Epithelial cell of proximal tubule (primary cell): ENCODE measurements at places on chromosomes 1 and 21. TPM values are rescaled to one million over a fixed set of nuclear protein-coding genes. Genes with fewer than 3 reads are reported as not detected.
A peak's percentile ranks its signal among the peaks of the same experiment; 100 is the strongest.

DNA sequence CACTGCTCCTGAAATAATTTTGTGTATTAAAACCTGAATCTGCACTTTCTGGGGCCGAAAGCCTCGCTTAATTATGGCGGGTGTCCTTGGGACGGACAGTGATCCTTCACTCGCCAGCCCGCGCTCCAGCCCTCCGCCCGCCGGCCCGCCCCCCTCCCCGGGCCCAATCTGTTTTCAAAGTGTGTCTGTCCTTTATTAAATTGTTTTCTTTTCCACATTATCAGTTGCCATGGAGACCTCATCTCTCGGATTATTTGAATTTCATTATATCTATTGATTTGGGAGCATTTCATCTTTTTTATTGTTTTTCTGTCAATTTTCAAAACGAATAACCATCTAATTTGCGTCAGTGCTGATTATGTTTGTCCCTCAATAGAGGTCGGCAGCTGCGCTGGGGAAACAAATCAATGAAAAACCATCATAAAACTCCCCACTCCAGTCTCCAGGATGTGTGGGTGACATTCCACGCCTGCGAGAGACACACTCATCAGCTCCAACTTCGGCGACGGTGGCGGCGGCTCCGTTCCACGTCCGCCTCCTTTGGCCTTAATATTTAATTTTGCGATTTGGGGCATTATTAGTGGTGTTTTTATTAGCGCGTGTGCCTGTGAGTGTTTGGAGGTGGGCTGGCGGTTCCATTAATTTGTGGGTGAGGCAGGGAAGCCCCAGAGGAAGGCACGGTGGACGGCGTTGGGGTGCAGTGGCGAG lies 123.9 kb downstream of the CASZ1 start:
- no peak for DNase-seq

DNA sequence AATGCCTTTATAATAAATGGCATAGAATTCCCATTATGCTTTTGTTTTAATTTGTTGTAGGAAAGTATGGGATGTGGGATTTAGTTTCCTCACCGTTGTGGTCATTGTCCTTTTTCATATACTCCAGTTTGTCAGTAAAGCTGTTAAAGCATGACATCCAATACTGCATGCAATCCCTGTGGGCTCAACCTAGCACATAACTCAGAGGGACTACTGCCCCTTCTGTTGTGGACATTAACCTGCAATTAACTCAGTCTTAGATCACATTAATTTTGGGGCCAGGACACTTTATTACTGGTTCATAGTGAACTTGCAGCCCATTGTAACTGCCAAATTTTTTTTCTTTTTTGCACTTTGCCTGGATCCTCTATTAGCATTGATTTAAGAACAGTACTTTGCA lies 112.5 kb downstream of the DNM3 start:
- DNase-seq = no peak

DNA sequence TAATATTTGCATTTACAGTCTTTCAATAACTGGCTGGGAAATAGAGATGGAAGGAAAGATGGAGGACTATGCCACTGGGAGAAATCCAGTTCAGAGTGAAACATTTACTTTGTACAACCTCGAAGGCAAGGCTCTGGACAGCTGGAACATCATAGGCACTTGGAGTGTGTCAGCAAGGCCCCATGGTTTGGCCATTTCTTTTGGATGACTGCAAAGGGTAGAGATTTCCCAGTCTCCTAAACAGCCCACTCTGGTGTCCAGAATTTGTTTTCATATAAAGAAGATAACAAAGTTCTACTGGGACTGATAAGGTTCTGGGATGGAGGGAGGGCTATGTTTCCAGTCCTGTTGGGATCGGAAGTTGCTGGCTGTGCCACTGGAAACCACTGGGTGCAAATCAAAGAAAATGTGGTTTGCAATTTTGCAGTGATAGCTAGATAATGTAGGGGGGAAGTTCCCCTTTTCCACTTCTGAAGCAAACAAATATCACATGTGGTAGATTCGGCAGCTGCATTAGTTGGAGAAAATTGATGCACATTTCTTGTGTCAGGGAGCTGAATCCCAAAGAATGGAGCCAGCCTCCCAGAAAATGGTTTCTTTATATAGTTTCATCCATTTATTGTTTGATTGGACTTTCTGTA lies 16.2 kb downstream of the KCND3 start:
- DNase-seq = no peak

- no peak for DNase-seq
These were observed 7.1 kb upstream of the SHISA4 start for GRCh38 chr1:201881617-201882016.

DNA sequence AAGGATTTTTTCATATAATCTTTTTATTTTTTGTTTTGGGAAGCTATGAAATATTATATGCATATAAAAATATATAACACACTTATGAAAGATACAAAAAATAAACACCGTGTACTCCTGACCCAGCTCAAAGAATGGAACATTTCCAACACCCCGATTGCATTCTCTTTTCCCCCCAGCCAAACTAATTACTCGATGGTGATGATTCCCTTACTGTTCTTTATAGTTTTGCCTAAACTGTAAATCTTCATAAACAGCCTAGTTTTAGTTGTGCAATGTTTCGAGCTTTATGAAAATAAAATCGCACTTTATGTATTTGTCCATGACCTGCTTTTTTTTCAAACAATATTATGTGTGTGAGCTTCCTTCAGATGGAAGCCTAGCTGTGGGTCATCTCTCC lies 352.0 kb upstream of the KAZN start:
- DNase-seq = no peak

EDN2 gene
- 2.2 and 6.3 TPM in 2 replicates for total RNA-seq

DNA sequence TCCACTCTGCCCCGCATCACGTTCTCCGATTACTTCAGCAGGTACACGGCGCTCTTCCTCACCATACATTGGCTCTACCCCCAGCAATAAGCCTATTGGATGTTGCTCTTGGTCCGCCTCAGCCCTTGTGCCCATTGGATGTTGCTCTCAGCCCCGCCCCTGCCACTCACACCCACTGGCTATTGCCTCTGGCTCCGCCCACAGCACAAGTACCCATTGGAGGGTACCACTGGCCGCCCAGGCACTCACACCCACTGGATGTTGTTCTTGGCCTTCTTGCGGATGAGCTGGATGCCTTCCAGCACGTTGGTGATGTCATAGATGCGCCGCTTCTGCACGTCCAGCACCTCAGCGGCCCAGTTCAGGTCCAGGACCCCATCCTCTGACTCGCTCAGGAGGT lies 9.4 kb downstream of the E2F2 start:
- no peak for DNase-seq

DNA sequence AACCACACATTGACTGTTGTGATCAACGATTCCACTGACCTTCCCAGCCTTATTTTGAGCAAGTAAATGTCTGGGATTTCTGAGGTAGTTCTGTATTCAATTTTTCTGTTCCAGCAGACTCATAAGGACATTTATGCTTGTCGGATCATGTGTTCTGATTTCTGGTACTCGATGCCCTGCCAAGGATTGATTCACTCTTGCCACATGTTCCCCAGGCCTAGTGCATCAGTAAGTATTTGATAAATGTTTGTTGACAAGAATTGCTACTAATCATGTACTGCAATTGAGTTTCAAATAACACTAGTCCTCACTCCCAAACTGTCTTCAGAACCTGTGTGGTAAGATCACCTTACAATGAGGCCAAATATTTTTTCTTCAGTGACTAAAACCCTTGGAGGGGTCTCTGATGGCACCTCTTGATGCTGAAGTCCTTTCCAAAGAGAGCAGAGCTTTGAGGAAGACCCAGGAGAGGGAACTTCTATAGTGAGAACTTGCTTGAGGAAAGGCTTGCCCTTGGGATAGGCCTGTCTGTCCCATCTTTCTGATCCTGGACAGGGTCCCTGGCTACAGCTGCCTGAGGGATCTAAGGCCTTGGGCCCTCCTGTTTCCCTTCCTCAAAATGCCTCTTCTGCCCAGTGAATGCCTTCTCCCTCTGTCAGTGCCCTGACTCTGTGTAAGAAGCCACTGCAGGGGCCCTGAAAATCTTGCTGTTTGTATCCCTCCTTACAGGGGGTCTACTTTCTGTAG lies 115.8 kb upstream of the FAM78B start:
- DNase-seq = no peak

DNA sequence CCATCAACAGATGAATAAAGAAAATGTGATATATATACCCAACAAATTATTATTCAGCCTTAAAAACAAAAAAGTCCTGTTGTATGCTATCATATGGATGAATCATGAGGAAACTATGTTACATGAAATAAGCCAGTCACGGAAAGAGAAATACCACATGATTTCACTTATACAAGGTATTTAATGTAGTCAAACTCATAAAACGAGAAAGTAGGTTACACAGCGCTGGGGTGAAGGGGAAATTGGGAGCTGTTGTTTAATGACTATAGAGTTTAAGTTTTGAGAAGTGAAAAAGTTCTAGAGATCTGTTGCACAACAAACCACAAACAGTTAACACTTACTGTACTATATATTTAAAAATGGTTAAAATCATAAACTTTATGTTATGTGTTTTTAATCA lies 58.5 kb downstream of the SLC25A24 start:
- no peak for DNase-seq

DNA sequence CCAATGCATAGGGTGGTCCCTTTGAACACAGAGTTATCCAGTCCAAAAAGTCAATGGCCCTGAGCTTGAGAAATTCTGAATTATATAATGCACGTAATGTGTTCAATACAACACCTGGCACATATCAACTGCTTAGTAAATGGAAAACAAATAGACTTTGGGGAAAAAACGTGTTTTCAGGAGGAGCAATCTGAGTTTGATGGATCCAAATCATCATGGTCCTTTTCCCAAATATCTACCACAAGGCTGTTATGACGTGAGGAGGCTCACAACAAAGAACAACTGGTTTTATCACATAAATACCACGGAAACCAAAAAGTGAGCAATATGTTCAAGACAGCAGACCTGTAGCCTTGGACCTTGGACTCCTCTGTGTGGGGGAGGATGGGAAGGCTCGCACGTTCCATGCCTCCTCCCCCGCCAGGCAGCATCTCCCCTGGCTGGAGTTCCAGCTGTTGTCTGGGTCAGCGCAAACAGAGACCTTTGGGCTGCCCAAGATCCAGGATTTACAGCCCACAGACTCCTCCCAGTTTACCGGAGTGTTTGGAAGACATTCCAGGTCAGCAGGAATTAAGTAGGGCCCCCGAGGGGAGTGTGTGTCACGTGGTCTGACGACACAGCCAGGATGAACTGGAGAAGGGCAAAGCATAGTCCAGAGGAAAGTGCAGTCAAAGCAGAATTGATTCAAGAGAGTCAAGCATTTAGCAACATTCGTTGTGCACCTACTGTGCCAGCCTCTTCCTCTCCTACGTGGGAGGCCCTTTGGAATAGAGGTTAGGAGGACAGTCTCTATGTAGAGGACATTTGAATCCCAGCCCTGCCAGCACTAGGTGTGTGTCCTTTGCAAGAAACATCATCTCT lies 32.2 kb upstream of the MED18 start:
- DNase-seq = peak; percentile 61

ARMH1 gene
- total RNA-seq = not detected in 2 replicates

AGT gene
- 0.07 and 3.2 TPM in 2 replicates for total RNA-seq

DNA sequence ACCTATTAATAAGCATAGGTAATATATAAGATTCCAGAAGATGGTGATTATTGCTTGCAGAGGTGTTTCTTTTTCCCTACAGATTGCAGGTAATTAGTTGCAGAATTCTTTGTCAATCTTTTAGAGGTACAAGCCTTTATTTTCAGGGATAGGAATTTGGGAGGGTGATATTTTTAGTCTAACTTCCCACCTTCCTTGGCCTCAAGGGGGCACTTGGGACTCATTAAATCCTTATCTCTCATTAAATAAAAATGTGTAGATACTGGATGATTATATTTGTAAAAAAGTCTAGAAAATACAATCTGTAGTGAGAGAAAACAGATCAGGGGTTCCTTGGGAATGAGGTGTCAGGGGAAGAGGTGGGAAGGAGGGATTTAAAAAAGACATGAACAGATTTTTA lies 179.2 kb downstream of the PATJ start:
- DNase-seq = no peak

DNA sequence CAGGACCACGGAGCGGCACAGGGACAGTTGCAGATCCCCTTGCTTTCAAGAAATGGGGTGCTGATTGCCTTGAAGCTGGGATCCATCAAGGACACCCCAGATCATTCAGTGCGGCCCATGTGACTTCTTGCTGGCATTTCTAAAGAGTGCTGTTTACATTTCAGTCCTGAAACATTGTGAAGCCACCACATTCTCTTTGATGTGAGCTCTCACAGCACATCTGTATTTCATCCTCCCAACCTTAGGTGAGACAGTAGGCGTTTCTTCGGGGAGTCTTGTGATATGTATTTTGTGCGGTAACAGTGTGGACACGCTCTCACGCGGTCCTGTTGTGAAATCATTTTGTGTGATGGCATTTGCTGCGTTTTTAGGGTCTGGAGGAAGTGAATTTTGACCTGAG lies 57.2 kb downstream of the CACHD1 start:
- no peak for DNase-seq

MPC2 gene
- total RNA-seq = 47.7 and 62.3 TPM in 2 replicates

DNA sequence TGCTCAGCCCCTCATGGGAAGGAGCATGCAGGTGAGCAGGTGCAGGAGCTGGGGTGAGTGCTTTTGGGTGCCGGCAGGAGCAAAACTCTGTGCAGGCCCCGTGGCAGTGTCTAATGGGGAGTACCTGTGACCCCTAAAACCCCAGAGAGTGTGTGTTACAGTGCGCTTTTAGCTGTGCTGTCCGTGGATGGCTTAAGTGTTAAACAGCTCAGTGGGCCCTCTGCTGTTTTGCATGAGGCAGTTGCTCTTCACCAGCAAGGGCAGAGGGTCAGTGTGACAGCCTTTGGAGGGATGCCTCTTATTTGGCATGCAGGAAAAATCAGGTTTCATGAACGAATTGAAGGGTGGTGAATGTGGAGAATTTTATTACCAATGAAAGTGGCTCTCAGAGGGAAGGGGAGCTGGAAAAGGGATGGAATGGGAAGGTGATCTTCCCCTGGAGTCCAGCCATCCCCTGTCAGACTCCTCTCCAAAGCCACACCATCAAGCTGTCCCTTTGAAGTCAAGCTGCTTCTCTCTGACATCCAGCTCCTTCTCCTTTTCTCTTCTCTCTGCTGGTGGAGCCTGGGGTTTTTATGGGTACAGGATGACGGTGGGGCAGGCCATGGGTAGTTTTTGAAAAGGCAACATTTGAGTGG lies 17.0 kb upstream of the ALG14 start:
- no peak for DNase-seq

DNA sequence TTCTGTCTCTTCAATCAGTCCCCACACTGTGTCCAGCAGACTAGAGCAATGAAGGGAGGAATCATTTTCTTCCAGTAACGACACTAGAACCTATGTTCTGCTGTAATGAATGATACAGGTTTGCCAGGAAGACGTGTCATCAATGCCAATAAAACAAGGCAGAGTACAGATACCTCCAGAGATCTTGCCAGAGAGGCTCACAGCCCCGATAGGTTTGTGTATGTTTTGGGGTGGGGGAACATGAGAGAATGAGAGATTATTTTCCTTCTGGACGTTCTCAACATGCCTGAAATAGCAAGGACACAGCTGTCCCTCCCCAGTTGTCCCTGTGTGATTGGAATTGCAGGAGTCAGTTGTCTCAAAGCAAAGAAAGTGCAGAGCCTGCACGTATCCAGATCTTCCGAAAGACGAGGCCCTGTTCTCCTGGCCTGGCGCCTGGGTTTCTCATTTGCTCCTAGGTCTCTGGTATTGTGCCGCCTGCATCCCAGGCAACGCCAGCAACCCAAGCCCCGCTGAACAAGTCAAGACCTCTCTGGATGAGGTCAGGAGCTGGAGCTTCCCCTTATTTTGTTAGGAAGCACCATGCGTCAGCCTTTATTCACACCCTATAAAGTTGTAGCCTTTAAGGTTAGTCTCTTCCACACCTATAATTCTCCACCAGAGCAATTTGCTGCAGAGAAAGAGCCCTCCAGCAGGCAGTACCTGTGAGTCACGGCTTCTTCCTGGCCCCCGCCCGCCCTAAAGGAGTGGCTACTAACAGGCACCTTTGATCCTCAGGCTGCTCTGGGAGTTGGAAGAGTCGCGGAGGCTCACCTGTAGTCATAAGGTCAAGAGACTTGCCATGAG lies 130.5 kb downstream of the TOMM20 start:
- peak; percentile 92 for DNase-seq
